ENCODE measurements at places on chromosomes 16 and 17.

GRCh38 chr16:1042866-1043265, 29.7 kb upstream of the SSTR5 start:
- DNase-seq = no peak

DNA sequence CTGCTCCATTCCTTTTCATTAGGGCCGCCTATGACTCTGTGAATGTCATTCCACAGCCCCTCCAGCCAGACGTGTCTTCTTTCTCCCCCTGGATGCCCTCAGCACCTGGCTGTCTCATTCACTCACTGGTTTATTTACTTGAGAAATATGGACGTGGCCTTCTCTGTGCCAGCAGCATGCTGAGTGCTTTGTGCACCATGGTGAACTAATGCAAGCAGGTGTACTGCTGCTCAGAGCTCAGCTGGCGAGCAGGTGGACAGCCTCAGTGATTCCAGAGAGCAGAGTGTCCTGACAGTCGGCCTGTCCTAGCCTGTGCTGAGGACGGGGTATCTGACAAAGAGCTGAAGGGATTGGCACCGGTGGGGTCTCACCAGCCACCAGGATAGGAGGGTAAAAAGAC, 96.7 kb downstream of the GNAO1 start:
- DNase-seq = peak; percentile 52

- no peak for DNase-seq
Measured at GRCh38 chr16:58280846-58281301, 14.0 kb downstream of the PRSS54 start.

DNA sequence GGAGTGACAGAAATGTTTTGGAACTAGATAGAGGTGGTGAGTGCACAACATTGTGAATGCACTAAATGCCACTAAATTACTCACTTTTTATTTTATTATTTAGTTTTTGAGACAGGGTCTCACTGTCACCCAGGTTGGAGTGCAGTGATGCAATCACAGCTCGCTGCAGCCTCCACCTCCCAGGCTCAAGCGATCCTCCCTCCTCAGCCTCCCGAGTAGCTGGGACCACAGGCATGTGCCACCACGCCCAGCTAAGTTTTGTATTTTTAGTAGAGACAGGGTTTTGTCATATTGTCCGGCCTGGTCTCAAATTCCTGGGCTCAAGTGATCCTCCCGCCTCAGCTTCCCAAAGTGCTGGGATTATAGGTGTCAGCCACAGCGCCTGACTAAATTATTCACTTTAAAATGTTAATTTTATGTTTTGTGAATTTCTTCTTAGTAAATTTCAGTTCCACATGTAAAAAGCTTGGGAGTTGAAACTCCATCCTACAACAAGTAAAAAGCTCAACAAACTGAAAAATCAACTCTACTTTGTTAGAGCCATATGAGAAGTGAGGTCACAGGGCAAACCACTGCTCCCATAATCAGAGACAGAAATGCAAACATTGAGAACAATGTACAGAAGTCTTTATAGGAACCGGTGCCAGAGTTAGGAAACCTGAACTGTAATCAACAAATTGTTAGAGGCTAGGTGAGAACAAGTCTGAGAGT, 13.8 kb upstream of the SLC5A10 start:
- DNase-seq = no peak
